ENCODE measurements at places on chromosomes 1 and 21.

DNA sequence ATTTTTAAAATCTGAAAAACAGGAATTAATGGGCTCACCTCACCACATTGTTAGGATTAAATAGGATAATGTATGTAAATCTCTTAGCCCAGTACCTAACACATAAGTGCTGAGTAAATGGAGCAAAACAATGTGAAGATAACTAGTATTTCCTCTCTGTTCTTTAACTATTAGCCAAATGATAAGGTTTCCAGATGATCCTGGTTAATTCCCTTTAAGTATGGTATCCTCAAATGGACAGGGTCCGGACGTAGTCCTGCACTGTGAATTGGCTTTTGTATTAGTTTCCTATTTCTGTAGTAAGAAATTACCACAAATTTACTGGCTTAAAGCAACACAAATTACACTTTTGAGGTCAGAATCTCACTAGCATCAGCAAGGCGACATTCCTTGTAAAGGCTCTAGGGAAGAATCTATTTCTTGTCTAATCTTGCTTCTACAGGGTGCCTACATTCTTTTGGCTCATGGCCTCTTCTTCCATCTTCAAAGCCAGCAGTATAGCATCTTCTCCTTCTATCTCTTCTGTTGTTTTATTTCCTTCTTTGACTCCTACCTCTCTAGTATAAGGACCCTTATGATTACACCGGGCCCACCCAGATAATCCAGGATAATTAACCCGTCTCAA is 17.1 kb downstream of the SCAF4 start:
- DNase-seq: no peak

DNA sequence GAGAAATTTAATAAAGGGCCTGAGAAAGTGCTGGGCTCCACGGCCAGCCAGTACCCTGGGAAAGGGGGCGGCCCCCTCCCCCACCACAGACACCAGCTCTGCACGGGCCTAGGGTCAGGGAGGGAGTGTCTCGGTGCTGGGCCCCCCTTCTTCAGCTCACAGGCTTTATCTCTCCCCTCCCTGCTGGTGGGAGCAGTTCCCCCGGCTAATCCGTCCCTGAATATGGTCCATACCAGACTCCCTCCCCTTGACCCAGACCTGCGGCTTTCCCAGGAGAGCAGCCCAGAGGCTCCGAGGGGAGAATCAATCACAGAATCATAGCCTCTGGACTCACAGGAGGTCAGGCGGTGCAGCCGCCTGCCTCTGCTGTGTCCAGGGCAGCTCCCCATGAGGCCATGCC is 26.0 kb upstream of the RSPO1 start:
- no peak for DNase-seq

GRCh38 chr1:151518936-151519335 is 7.7 kb downstream of the CGN start:
- DNase-seq: no peak

DNA sequence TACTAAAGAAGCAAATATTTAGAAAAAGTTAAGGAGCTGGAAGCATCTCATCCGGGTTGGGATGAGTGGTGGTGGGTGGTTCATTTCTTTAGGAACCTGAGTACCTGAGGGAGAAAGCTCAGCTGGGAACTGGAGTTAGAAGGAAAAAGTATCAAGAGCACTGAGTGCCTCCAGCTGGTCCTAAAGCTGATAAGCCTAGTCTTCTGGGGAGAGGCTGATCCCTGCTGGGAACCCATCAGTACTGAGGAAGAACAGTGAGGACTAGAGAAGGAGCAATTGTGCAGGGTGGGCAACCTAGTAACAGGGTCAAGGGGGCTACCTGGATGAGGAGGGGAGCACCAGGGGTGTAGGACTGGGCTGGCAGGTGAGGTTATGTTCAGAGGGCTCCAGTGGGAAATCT is 89.5 kb downstream of the RUNX1 start:
- no peak for DNase-seq

GRCh38 chr1:7975212-7975865 is 13.8 kb downstream of the PARK7 start:
- no peak for DNase-seq

DNA sequence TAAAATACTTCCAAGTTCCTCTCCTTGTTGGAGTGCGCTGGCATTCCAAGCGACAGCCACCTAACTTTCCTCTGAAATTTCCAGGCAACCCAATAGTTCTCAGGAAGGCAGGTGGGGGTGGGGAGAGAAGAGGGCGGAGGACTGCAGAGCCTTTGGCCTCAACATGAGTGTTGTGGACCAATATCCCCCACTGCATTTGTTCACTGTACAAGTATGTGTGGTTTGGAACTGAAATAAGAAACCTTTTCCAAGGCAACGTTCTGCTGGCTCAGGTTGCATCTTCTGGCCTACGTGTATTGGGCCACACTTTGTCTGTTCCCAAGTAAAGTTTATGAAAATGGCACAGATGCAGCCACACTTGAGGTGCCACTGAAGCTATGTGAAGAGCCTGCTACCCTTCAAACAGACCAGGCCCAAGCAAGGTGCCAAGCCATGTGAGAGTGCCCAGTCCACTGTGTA is 153.4 kb downstream of the DHRS3 start:
- DNase-seq: no peak

DNA sequence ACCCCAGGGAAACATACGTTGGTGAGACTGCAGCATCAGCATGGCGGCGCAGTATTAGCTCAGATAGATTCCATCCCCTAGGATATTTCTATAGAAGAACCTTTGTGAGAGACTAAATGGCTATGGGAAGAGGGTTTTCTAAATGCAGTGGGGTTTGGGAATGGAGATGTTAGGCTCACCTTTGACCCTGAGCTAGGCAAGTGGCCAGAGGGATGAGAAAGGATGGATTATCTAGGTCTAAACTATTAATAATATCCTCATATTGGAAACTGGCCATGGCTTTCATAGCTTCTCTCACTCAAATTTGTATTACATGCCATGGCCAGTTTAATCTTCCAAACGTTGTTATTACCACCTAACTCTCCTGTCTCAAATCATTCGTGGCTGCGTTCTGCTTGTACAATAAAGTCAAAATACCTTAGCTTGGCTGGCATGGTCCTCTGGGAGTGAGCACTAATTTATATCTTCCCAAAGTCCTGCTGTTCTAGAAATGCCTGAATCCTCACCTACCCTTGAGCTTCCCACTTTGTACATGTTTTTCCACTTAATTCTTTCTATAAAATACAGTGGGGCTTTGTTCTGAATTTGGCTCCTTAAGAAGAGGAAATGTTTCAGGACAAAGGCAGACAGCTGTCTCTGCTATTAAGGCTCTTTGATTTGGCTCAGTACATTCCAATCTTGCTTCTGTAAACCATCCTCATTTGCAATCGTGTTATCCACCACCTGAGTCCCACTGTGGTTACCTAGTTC is 31.0 kb upstream of the COG2 start:
- DNase-seq: no peak

- DNase-seq: no peak
Measured at GRCh38 chr21:31721381-31721780, 10.5 kb downstream of the SCAF4 start.

DNA sequence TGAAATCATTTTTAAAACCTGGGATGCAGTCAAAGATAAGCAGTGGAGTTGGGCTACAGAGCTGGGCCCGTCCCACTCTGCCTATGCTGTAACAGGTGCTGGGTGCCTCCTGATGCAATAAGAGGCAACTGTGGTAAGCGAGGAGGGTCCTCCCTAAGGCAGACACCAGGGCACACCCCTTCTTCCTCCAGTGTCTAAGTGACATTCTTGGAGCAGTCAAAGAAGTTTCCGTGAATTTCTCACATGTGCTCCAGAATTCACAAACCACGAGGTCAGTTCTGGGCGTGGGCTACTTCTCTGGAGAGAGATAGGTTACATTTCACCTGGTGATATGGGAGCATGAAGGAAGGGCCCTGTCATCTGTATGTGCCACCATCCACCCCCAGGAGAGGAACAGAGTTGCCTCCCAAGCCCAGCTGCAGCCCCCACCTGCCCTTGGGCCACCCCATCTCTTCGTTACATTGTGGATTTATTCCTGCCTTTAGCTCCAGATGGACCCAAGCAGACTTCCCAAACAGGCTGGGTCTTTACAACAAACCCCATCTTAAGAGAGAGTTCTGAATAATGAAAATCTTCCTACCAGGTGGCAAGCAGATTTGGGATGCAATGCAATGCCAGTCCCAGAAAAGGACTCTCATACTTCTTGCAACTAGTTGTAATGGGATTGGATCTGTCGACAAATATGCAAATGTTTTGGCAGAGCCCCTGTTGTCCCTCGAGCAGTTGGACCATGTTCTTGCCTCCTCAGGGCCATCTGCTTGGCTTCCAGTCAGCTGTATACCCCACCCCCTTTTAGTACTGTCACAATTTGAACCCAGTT is 82.5 kb upstream of the CNTN2 start:
- no peak for DNase-seq

- DNase-seq: no peak
Measured at GRCh38 chr1:83515578-83516154, 483.3 kb downstream of the TTLL7 start.

GRCh38 chr1:53327182-53327913 is 522 bp downstream of the LRP8 start:
- no peak for DNase-seq

- no peak for DNase-seq
Measured at GRCh38 chr1:222938986-222939385, 124.1 kb downstream of the DISP1 start.

- DNase-seq: peak; percentile 50
Measured at GRCh38 chr1:18948048-18948912, 8.2 kb downstream of the IFFO2 start.

DNA sequence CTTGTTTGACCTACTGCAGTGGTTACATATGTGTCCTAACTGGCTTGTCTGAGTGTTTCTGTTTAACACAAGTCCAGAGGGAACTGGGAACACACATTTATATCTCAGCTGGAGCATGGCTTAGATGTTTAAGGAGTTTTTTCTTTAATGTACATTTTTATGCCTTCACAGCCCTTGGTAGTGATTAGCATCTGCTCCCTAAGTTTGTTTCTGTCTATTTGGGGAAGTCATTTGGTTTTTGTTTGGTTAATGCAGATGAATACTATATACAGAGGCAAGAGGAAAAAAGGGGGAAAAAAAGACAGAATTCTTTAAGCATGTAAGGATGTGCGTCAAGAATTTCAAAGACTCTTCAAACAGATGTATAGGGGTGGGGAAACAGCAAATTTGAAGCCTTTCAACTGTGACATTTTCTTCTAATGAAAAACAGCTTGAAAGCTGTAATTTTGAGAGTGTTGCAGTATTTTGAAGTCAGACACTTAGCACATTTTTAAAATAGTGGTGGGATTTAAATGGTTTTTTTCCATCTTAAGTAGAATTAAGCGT is 15.4 kb downstream of the MACO1 start:
- DNase-seq: no peak

GRCh38 chr21:36211660-36212512 is 55.3 kb downstream of the DOP1B start:
- DNase-seq: no peak
